ENCODE measurements at places on chromosomes 16 and 17.
A peak's percentile ranks its signal among the peaks of the same experiment; 100 is the strongest.

- peak; percentile 40 for DNase-seq
Observed at GRCh38 chr17:42681976-42682721, at the start of gene CNTNAP1. TSS of gene CNTNAP1 (plus strand) at chr17:42682531. CDS start at chr17:42682830, 299 bp downstream.

DNA sequence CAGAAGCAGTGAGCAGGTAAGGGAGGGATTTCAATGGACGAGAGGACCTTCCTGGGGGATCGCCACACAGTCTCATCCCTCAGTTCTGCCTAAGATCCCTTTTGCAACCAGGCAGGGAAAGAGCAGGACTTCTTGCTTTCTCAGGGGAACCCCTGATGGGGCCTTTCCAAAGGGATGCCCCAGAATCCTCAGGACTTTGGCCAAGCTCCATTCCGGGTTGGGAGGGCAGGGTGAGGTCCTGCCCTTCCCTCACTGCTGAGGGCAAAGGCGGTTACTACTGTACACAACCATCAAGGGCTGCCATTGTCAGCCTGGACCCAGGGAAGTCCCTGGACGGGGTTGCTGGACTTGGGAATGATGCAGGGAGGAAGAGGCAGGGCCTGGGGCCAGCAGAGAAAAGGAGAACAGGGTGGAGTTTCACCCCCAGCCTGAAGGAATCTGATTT lies 9.7 kb downstream of the PRR29 start:
- no peak for DNase-seq

GRCh38 chr17:4715063-4715744 lies 4.8 kb downstream of the ARRB2 start:
- peak; percentile 50 for DNase-seq

DNA sequence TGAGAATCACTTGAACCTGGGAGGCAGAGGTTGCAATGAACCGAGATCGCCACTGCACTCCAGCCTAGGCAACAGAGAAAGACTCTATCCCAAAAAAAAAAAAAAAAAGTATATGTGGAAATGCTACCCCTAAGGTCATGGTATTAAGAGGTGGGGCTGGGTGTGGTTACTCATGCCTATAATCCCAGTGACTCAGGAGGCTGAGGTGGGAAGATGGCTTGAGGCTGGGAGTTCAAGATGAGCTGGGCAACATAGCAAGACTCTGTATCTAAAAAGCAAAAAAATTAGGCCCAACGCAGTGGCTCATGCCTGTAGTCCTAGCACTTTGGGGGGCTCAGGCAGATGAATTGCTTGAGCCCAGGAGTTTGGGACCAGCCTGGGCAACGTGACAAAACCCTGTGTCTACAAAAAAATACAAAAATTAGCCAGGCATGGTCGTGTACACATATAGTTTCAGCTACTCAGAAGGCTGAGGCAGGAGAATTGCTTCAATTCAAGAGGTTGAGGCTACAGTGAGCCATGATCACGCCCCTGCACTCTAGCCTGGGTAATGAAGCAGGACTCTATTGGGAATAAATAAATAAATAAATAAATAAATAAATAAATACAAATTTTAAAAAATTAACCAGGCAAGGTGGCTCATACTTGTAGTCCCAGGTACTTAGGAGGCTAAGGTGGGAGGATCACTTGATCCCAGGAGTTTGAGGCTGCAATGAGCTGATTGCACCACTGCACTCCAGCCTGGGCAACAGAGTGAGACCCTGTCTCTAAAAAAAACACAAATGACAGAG lies 32.3 kb upstream of the NUFIP2 start:
- no peak for DNase-seq

- no peak for DNase-seq
Observed at GRCh38 chr17:36901506-36901905, 35.8 kb upstream of the LHX1 start.

- DNase-seq, result no peak
Observed at GRCh38 chr17:66138120-66138519, 53.8 kb downstream of the CEP112 start.

DNA sequence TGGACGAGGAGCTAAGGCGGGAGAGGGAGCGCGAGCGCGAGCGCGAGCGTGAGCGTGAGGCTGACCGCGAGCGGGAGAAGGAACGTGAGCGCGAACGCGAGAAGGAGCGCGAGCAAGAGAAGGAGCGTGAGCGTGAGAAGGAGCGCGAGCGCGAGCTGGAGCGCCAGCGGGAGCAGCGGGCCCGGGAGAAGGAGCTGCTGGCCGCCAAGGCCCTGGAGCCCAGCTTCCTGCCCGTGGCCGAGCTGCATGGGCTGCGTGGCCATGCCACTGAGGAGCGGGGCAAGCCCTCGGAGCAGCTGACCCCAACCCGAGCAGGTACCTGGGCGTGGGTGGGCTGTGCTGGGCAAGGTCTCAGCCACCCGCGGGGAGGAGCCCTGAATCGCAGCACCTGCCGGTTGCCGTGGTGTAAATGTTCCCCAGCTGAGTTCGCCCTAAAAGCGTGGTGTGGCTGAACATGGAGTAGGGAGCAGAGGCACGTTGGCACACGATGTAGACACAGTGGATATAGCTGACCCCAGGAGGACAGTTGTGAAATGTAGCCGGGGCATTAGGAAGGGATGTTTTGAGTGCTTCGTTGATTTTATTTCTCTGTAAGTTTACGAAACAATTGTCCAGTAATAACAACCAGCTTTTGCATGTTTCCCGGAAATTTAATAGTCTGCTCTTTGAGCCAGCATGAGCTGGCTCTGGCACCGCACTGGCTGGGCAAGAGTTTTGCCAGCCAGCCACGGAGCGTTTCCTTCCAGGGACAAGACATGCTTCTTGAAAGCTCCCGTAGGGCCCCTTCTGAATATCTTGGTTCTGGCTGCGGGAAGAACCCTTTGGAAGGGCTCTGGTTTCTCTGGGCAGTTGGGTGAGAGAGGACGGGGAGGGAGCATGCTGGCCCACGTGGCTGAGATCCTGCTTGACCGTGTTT lies 32.1 kb downstream of the GINS2 start:
- no peak for DNase-seq

DNA sequence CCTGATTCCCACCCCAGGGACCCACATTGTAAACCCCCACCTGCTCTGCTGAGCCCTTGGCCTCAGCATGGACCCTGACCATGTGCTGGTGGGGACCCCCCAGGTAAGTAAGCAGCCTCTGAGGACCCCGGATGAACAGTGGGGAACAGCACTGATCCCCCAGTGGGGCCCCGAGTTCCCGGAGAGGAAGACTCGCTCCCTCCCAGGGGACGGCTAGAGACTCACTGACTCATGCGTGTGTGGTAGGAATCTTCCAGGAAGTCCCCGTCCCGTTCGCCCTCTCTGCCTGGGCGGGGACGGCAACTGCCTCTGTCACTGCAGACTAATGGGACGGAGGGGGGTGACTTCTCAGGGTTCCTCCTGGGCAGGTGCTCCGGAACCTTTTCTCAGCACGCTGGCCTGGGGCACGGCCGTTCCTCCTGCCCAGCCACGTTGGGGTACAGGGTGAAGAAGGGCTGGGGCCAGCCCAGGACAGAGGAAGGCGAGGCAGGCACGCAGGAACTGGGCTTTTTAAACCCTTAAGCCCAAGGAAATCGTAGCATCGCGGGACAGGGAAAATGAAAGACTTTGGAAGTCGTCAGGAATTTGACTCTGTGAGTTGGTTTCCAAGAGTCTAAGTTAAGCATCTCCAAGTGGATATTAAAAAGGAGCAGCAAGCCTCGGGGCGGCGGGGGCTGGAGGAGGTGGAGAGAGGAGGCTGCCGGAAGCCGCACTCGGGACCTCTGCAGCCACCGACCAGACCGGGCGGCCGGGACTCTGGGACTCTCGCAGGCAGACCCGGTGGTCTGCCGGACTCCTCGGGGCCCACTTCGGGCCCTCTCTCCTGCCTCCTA lies 178.7 kb downstream of the SEC14L1 start:
- DNase-seq, result no peak

- no peak for DNase-seq
Observed at GRCh38 chr16:3065742-3066439, 451 bp downstream of the IL32 start.

DNA sequence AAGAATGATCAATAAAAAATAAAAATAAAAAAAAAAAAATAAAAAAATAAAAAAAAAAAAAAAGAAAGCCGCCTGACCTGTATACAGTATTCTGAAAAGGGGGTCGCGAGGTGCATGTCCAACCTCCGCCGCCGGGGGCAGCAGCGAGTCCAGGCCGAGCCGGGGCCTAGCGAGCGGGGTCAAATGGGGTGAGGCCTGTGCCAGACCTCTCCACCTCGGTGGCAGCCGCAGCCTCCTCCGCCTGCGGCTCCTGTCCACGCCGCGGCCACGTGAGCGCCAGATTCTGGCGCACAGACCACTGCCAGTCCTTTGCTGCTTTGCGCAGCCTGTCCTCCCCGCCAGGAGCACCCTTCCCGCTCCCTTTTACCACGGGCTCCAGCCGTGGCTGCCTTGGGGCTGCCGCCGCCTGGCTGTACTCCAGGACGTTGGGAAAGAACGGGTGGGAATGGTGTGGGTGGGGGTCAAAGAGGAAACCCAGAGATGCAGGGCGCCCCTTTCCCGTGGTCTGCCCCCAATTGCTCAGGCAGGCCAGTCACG lies 2.4 kb upstream of the BCKDK start:
- DNase-seq, result no peak

DNA sequence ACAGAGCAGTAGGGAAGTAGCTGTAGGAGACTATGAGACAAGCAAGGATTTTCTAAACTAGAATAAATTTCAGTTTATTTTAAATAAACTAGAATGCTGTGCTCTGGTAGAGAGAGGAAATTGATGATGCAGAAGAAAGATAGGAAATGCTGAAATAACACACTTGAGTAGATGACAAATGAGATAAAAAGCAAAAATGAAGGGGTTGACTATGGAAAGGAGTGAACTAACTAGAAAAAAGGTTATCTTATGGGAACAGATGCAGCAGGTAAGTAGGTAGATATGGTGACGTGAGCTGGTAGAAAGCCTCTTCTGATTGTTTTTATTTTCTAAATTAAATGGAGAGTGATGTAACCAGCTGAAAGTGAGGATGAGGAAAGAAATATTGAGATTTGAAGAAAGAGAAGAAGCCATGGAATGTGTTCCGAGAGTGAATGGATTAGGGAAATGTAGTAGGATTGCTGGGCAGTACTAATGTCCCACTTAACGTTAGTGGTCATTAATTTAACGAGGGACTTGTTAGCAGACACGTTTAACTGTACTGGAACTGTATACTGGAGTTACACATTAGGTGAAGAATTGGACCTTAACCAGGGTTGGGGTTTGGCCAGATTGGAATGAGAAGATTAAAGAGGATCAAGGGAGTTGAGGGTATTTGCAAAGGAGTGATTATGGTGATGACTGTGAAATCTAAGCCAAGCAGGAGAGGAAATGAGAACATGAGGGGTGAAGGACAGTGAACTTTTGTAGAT lies 196.5 kb downstream of the TANC2 start:
- DNase-seq, result no peak

GRCh38 chr16:69412287-69412686 lies 12.1 kb upstream of the CYB5B start:
- DNase-seq, result no peak

- DNase-seq, result no peak
Observed at GRCh38 chr16:3961449-3961849, 80.9 kb upstream of the CREBBP start.

- no peak for DNase-seq
Observed at GRCh38 chr16:48131201-48131935, 24.4 kb downstream of the ABCC12 start.

GRCh38 chr17:35795007-35795870 lies at the start of gene MMP28:
TSS of gene MMP28 (minus strand) at chr17:35795641. CDS start at chr17:35795377, 264 bp downstream.
- DNase-seq, result peak; percentile 17

GRCh38 chr16:53515259-53515658 lies 12.2 kb upstream of the AKTIP start:
- no peak for DNase-seq

GRCh38 chr16:48250520-48251278 lies 3.4 kb upstream of the ABCC11 start:
- DNase-seq, result no peak

DNA sequence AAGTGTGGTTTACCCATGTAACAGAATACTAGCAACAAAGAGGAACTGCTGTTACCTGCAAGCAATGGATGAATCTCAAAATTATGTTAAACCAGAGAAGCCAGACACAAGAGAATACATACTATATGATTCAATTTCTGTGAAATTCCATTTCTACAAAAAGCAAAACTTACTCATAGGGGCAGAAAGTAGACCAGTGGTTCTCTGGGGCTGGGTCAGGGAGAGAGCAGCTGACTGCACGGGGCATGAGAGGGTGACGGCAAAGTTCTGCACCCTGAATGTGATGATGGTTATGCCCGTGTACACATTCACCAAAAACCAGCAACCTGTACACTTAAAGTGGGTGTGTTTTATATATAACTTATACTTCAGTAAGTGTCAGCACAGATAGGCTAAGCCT lies 3.1 kb downstream of the ZNF843 start:
- DNase-seq, result no peak

- no peak for DNase-seq
Observed at GRCh38 chr17:44207743-44208142, 8.1 kb upstream of the ATXN7L3 start.

DNA sequence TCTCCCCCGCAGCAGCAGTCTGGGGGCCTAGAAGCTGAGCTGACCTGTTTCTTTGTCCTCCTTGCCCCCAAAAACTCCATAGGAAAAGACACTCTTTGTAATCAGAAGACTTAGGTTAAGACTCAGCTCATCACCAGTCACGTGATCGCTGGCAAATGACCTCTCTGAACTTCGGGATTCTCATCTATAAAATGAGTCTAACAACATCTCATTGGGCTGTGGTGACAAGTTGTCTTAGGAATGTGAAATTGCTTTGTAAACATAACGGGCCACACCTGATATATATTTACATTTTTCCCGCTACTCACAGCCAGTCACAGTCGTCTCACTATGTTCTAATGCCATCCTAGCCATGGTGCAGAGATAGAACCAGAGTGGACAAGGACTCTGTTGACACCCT lies 86.0 kb upstream of the LHX1 start:
- no peak for DNase-seq

- no peak for DNase-seq
Observed at GRCh38 chr17:65670667-65671371, 109.4 kb upstream of the AXIN2 start.

DNA sequence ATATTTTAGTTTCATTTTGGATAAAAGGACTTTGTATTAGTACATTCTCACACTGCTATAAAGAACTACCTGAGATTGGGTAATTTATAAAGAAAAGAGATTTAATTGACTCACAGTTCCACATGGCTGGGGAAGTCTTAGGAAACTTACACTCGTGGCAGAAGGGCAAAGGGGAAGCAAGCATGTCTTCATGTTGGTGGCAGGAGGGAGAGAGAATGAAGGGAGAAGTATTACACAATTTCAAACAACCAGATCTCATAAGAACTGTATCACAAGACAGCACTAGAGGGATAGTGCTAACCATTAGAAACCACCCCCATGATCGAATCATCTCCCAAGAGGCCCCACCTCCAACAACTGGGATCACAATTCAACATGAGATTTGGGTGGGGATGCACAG lies 142.9 kb downstream of the USP31 start:
- DNase-seq, result no peak

Data from NCI-H1436 (cell line).